ENCODE measurements at places on chromosomes 7 and 10.

DNA sequence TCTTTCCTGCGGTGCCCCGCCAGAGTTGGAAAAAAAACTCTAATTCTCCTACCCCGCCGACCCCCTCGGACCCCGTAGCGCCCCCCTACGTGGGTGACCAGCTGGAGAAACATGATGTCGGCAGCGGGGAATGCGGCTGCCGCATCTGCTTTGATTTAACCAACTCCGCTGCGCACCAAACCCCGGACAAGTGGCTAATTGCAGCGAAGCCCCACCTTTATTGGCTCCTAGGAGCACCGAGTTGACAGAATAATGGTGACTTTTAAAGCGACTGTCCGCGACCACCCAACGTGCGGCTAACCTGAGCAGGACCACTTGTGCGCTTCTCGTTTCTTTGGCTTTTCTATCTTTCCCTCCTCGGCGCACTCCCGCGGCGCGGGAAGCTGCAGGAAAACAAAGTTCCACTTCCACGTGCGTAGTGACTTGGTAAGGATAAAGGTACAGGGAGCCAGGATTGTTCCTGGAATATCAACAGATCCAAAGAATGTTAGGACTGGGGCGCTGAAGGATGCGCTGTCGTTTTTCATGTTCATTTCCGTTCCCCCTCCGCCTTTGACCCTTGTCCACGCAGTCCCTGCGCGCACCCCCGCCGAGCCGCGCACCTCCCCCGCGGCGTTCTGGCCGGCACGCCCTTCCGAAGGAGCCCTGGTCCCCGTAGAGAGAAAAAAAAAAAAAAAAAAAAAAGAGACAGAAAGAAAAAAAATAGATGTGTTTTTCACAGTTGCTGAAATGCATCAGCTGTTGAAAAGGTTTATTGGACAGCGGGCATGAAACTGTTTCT lies 1.4 kb downstream of the WNT16 start:
- no peak for DNase-seq

- DNase-seq = no peak
Measured at GRCh38 chr7:91069146-91069545, 195.1 kb upstream of the FZD1 start.

DNA sequence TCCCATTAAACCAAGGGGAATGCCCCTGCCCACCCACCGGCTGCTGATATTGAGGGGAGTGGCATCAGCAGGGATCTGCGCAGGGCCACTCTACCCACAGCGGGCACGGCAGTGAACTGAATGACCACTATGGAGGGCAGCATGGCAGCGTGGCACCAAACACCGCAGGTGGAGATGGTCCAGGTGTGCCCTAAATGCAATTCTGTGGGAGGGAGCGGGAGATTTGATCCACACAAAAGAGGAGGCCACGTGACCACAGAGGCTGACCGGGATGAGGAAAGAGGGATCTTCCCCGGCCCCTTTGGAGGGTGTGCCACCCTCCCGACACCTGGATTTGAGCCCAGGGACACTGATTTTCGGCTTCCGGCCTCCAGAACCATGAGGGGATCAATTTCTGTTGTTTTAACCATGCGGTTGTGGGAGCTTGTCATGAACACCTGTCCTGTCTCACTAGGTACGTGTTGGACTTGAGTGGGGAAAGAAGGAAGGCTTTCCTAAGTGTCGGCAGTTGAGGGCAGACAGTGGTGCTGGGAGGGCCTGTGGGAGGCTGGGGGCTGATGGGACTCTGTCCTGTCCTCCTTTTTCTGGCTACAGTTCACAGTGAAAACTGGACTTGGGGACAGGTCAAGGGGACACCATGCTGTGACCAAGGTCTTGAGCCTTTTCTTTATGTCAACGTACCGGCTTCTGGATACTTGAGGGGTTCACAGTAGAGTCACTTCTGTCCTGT lies 66.1 kb downstream of the CFAP46 start:
- DNase-seq = no peak

- DNase-seq = peak; percentile 38
Measured at GRCh38 chr10:97791824-97792721, 20.3 kb upstream of the SFRP5 start.

- no peak for DNase-seq
Measured at GRCh38 chr7:78746301-78746700, 707.2 kb downstream of the MAGI2 start.

GRCh38 chr7:50217401-50217800 lies 87.1 kb upstream of the IKZF1 start:
- DNase-seq = no peak

GRCh38 chr7:140635816-140636215 lies 4.8 kb downstream of the DENND2A start:
- no peak for DNase-seq

DNA sequence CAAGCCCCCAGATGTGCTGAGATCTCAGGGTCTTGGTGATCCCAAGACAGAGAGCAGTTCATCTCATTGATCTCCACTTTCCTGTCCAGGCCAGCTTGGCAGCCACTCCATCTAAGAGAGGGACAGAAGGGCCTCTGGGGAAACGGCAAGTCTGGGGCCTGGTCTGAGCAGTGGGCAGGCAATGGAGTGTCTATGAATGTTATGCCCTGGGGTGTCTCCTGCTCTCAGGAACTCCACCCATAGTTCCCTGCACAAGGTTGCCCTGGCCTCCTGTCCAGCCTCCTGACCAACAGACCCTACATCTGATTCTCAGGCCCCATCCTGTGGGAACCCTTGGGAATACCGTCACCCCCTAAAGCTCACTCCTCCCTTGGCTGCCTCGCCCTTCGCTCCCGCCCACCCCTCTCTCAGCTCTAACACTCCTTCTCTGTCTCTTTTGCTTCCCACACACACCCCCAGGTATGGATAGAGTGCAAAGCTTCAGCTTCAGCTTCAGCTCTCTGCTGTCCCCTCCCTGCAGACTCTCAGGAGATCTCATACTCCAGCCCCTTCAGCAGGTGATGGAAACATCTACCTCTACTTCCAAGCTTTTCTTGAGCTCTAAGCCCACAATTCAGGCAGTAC lies 83.0 kb downstream of the HIF1AN start:
- no peak for DNase-seq

DNA sequence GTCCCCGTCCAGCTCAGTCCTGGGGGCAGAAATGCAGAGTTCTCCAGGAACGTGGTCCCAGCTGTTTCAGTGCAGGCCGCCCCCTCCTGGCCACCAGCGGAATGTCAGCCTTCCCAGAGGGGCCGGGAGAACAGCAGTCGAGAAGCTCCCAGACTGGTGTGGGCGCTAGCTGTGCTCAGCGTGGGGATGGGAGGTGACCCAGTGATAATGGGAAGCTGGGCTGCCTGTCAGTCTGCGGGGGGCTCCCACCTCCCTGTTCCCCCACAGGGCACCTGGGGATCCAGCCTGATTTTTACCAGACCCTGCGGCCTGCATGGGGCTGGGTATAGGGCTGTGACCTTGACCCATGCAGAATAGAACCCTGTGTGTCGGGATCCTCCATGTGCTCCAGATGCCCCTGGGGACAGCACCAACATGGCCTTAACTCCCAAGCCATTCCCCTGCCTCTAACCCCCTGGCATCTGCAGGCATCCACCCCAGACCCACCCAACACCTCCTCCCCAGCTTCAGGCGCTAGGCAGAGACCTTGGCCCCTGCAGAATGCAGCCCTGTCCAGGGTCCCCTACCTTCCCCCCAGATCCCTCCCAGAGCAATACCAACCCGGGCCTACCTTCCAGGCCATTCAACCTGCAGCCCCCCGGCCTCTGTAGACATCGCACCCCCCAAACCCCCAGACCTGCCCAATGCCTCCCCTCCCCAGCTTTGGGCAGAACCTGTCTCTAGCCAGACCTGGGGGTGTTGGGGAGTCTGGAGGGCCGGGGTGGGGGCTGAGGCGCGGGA lies 880 bp upstream of the ELN start:
- DNase-seq = peak; percentile 44

- DNase-seq = no peak
Measured at GRCh38 chr7:111762211-111762610, 199.9 kb upstream of the IMMP2L start.

DNA sequence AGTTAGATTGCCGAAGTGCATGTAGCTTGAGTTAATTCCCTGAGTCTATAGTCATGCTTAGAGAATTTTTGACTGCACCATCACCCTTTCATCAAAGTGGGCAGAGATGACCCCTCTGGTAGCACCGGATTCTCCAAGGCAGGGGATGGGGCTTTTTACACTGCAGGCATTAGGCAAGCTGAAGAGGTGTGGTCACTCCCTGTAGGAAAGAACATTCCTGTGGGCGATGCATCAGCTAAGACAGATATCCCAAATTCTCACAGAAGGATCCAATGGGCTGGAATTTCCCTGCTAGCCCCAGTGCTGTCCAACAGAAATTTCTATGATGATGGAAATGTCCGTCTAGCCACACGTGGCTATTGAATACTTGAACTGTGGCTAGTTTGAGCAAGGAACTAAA lies 118.2 kb downstream of the ADAM12 start:
- no peak for DNase-seq

- no peak for DNase-seq
Measured at GRCh38 chr10:78900715-78901430, 167.9 kb upstream of the ZMIZ1 start.

DNA sequence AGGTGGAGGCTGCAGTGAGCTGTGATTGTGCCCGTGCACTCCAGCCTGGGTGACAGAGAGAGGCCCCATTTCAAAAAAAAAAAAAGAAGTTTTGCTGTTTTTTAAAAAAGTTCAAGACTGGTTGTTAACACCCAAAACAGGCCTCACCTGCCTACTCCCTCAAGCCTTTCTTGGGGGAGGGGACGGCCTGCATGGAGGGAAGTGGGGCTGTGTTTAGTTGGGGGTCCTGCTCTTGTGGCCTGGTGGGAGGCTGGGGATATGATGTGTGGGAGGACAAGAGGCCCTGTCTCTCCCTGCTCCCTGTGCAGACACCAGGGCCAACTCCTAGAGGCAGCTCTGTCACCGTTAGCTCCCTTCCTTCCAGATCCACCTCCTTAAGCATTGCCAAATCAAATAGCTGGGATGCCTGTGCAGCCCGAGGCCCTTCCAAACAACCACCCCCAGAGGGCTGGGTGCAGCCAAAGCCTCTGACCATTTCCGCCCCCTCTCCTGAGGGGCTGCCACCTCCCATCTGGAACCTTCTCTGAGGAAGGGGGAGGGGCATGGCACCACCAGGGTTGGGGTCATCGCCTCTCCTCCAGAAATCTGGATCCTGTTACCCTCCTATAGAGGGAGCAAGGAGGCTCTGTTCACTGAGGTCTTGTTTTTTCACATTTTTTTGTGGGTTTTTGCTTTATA lies 32.9 kb upstream of the ANKRD2 start:
- DNase-seq = no peak

- DNase-seq = no peak
Measured at GRCh38 chr7:90596671-90597562, 796 bp downstream of the CDK14 start.

DNA sequence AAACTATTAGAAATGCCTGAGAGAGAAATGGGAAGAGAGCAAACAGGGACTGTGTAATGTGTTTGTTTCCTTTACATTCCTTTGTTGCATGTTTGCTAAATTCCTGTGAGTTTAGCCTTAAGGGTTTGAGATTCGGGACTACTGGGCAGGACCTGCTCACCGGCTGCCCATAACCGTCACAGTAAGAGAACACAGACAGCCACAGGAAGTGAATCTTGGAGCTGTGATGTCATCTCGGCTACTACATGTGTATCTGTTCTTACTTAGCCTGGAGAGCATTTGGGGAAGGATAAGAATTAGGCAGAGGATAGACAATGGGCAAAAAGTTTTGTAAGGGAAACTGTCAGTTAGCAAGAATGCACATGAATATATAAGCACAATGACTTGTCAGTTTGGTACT lies 485.1 kb upstream of the KLF6 start:
- DNase-seq = no peak

DNA sequence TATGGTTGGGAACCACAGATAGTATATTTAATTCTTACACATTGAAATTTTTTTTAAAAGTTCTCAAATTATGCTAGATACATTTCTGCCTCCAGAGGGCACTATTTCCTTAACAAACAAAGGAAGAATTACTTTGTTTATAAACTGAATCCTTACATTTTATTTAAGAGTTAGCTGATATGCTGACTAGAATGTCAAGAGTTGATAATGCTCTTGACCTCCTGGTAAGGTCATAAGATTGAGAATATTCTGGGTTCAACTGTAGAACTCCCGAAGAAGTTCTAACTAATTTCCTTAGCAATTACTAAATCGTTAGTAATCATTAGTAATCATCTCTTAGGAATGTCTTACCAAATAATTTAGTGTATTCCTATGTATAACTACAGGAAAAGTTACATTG lies 95.3 kb upstream of the CYP26C1 start:
- no peak for DNase-seq

DNA sequence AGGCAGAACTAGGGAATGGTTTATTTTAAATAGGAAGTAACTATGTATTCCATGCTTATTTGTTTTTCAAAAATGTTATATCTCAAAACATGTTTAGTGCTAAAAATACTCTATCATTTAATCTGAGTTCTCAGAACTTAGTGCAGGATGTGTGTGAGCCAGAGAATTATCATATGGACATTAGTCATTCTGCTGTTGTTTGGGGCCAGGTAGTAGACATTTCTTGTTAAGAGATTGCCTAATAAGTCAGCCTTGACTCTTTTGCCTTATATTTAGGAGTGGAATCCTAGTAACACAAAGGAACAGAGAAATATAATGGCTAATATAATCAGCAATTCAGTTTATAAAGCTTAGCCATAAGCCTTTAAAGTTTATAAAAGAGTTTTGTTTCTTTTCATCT lies 149.8 kb downstream of the CCSER2 start:
- no peak for DNase-seq

DNA sequence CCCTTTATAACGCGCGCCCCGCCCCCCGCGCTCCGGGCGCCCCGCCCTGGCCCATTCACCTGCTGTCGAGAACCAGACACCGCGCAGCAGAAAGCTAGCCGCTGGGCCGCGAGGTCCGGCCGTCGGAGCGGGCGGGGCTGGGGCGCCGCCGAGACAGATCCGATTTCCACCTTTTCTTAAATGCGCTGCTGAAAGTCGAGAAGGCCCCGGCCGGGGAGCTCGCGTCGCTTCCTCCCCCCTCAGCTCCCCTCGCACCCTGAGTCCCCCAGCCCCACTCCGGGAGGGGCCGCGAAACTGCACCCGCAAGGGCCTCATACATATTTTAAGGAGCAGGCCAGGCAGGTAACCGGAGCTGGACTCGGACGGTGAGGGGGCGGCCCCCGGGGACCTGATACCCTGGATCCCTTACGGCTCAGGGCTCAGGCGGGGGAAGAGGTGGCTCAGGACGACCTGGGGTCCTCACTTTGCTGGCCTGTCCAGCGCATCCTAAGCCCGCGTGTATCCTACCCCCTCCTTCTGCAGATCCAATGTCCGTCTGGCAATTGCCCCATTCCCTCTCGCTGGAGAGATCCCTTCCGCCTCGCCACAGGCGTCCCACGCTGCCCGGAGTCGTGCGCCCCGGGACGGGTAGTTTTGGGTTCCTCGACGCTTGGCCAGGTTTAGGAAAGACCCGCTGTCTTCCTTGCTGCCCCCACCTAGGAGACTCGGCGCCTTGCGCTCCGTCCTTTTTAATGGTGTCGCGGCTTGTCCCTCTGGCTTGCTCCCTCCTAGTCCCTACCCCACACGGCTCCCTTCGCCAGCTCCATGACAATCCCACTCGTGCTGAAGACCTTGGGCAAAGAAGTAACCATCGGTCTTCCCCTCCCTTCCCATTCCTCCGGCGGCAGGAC lies 170.6 kb downstream of the UBE2H start:
- DNase-seq = no peak

All from stimulated activated CD4-positive, alpha-beta T cell treated with anti-CD3 and anti-CD28 coated beads, Interleukin-1b, Interleukin-23, amount 100 ng/mL, for 1 hour (primary cell).